Activated naive CD4-positive, alpha-beta T cell treated with anti-CD3 and anti-CD28 coated beads, Interleukin-2, amount 10 ng/mL, durations not matched to agents 5 hours and 36 hours (primary cell): ENCODE measurements at places on chromosomes 5 and 9. TPM values are rescaled to one million over a fixed set of nuclear protein-coding genes. Genes with fewer than 3 reads are reported as not detected.

Gene HTR1A
- total RNA-seq: not detected

Gene BASP1
- total RNA-seq: 0.35 TPM

Gene TMEM171
- total RNA-seq: not detected

Gene RFESD
- 7.5 TPM for total RNA-seq

Gene FOXI1
- total RNA-seq: not detected

Gene LAMC3
- total RNA-seq: 0.10 TPM

Gene TCF7
- 300 TPM for total RNA-seq

Gene PCDHB14
- not detected for total RNA-seq

Gene SEC16A
- total RNA-seq: 57.1 TPM

Gene C9orf43
- total RNA-seq: 0.43 TPM

Gene CACNA1B
- total RNA-seq: not detected

Gene CER1
- total RNA-seq: not detected

Gene GABRA6
- not detected for total RNA-seq
